ENCODE measurements at places on chromosomes 4 and X. TPM values are rescaled to one million over a fixed set of nuclear protein-coding genes. Genes with fewer than 3 reads are reported as not detected.

TCEAL7 gene
- total RNA-seq: 25.2 TPM

MND1 gene
- total RNA-seq: 6.9 TPM

LEF1 gene
- total RNA-seq: 0.13 TPM

SEC24D gene
- total RNA-seq: 78.9 TPM

CD38 gene
- total RNA-seq: under 0.01 TPM

Data from aortic smooth muscle cell (primary cell).